ENCODE measurements at places on chromosomes 4 and X.

GRCh38 chr4:8547108-8547911, 32.9 kb upstream of the GPR78 start:
- H3K27ac ChIP-seq, result no peak overlapping the region
- no peak overlapping the region for H3K4me3 ChIP-seq
- H3K4me1 ChIP-seq, result no peaks in the 10 kb centered on the region
- no peaks in the 10 kb centered on the region for H3K27me3 ChIP-seq
- no peaks in the 10 kb centered on the region for H3K36me3 ChIP-seq

DNA sequence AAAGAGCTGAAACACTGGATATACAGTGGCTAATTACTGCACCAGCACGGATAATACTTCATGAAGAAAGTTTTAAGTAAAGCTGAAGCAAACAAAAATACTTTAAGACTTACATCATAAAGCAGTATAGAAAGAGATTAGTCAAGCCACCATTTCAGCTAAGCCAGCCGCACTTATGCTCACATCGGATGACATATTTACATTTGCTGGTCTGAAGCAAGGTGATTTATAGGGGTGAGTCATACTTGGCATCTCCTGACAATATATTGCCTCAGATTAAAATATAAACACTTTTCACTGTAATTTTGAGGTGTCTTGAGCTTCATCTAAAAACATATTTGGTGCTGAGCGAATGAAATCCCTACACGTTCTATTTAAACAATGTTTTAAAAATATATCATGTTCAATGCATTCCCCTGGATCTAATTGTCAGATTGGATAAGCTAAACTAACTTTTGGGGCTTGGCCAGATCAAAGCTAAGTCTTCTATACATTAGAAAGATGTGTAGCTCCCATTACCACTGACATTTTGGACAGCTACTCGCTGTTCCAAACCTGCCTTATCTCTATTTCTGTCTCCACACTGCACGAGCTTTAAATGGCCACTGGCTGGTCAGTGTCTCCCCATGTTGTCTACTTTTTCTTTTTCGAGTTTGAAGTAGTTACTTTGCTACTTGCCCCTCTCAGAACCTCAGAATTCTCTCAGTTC, 103.2 kb downstream of the VCX2 start:
- H3K27ac ChIP-seq, result no peak overlapping the region
- no peaks in the 10 kb centered on the region for H3K4me1 ChIP-seq
- DNase-seq, result no peak
- H3K4me3 ChIP-seq, result no peak overlapping the region
- H3K27me3 ChIP-seq, result no peaks in the 10 kb centered on the region

DNA sequence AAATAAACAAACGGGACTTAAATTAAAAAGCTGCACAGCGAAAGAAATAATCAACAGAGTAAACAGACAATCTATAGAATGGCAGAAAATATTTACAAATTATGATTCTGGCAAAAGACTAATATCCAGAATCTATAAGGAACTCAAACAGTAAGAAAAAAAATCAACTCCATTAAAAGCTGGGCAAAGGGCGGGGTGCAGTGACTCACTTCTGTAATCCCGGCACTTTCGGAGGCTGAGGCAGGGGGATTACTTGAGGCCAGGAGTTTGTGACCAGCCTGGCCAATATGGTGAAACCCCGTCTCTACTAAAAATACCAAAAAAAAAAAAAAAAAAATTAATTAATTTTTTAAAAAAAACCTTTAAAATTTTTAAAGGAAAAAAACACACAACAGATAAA, 109.0 kb downstream of the ATP11C start:
- H3K27ac ChIP-seq, result no peak overlapping the region
- peaks cover 44% of the 10 kb centered on the region for H3K36me3 ChIP-seq
- H3K4me1 ChIP-seq, result peaks cover 12% of the 10 kb centered on the region
- no peak overlapping the region for H3K4me3 ChIP-seq
- peaks cover 3% of the 10 kb centered on the region for H3K27me3 ChIP-seq

GRCh38 chr4:20288846-20289512, 37.3 kb downstream of the SLIT2 start:
- H3K36me3 ChIP-seq, result no peaks in the 10 kb centered on the region
- no peak overlapping the region for H3K27ac ChIP-seq
- no peak overlapping the region for H3K4me3 ChIP-seq

Data from activated T-cell treated with anti-CD3 and anti-CD28 coated beads, Interleukin-2, amount 50 U/mL, for 24 hours (primary cell).